Heart left ventricle (tissue), 16 donors: ENCODE measurements at places on chromosomes 2 and 18. TPM values are rescaled to one million over a fixed set of nuclear protein-coding genes. Genes with fewer than 3 reads are reported as not detected.

Gene ZNF804A
- total RNA-seq = not detected

Gene PSMA8
- total RNA-seq = not detected

Gene SERPINB13
- total RNA-seq = not detected

Gene AMER3
- total RNA-seq = not detected

Gene SALL3
- 0.05 TPM for total RNA-seq

Gene DIS3L2
- total RNA-seq = 22.4 TPM

Gene SH2D6
- not detected for total RNA-seq

Gene CD8B2
- total RNA-seq = not detected
